ENCODE measurements at places on chromosomes 6 and 20. TPM values are rescaled to one million over a fixed set of nuclear protein-coding genes. Genes with fewer than 3 reads are reported as not detected.
A peak's percentile ranks its signal among the peaks of the same experiment; 100 is the strongest.

MAP7 gene
- total RNA-seq = 51.1 TPM

GRCh38 chr6:161066511-161066910, 74.9 kb downstream of the MAP3K4 start:
- no peaks in the 10 kb centered on the region for H3K27me3 ChIP-seq
- H3K4me3 ChIP-seq = no peak overlapping the region
- H3K27ac ChIP-seq = no peak overlapping the region
- no peaks in the 10 kb centered on the region for H3K4me1 ChIP-seq

EPHA7 gene
- 9.4 TPM for total RNA-seq

DNA sequence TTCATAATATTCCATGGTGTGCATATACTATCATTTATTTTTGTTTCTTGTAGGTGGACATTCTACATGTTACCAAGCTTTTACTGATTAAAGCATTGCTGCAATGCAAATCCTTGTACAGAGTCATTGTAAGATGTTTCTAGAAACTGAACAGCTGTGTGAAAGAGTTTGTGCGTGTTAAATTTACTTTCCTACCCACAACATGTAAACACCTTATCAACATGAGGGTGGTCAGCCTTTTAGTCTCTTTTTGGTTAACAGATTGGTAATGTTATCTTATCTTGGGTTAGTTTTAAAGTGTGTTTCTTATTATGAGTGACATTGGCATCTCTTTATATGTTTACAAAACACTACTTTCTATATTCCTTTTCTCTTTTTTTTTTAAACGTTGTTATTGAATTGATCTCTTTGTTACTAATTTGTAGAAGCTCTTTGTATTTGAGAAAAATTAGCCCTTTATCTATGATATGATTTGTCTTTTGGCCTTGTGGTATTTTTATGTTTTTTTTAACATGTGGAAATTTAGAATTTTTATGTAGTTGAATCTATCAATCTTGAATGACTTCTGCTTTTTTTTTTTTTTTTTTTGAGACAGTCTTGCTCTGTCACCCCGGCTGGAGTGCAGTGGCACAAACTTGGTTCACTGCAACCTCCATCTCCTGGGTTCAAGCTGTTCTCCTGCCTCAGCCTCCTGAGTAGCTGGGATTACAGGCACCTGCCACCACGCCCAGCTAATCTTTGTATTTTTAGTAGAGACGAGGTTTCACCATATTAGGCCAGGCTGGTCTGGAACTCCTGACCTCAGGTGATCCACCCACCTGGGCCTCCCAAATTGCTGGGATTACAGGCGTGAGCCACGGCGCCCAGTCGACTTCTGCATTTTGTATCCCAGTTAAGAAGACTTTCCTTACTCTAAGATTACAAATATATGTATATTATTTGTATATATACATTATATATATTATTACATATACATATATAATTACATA, 112.1 kb downstream of the TCP11 start:
- no peak for DNase-seq
- no peak overlapping the region for H3K27ac ChIP-seq
- no peak overlapping the region for H3K4me3 ChIP-seq
- H3K27me3 ChIP-seq = no peaks in the 10 kb centered on the region
- H3K36me3 ChIP-seq = peaks cover 2% of the 10 kb centered on the region

OPRM1 gene
- not detected for total RNA-seq

- no peaks in the 10 kb centered on the region for H3K27me3 ChIP-seq
- no peak overlapping the region for H3K27ac ChIP-seq
- peaks cover 6% of the 10 kb centered on the region for H3K36me3 ChIP-seq
Observed at GRCh38 chr20:58612121-58612691, 38.9 kb upstream of the STX16 start.

- H3K4me1 ChIP-seq = peaks cover 12% of the 10 kb centered on the region
- peaks cover 6% of the 10 kb centered on the region for H3K36me3 ChIP-seq
- H3K4me3 ChIP-seq = no peak overlapping the region
- H3K27me3 ChIP-seq = no peaks in the 10 kb centered on the region
Observed at GRCh38 chr6:3190056-3190455, 32.7 kb upstream of the TUBB2A start.

DNA sequence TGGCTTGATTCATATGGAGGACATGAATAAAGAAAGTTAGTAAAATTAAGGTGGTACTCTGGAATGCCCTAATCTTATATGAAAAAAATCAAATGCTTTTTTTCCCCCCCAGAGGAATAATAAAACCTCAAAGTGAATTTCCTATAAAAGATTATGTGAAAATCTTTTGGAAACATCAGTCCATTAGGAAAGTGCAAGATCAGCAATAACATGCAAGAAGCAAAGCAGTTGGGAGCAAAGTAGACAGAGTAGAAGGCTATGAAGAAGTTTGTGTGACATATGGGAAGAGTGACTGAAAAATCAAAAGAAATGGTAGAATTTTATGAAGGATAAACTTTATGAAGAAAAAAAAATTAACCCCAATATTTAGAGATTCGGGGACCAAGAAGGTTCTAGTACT, 998.0 kb upstream of the EPHA7 start:
- no peaks in the 10 kb centered on the region for H3K4me1 ChIP-seq
- no peaks in the 10 kb centered on the region for H3K27me3 ChIP-seq
- H3K27ac ChIP-seq = no peak overlapping the region
- DNase-seq = no peak

DNA sequence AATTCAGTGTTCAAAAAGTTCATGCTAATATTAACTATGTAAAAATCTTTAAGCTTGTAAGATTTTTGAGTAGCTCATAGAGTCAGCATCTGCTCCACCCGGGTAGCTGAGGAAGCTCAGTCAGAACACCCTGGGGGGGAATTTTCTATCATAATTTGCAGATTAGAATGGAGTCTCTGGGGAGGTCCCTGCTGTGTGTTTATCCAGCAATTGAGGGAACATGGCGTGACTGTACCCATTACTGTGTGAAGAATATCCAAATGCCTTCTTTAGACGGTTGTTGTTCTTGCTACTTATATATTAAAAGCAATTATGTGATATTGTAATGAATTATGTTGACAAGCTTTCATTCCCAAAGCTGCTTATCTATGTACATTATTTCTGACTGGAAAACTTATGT, 64.8 kb downstream of the AIG1 start:
- no peaks in the 10 kb centered on the region for H3K27me3 ChIP-seq
- DNase-seq = no peak
- no peaks in the 10 kb centered on the region for H3K4me1 ChIP-seq
- peaks cover 34% of the 10 kb centered on the region for H3K36me3 ChIP-seq
- no peak overlapping the region for H3K27ac ChIP-seq

DNA sequence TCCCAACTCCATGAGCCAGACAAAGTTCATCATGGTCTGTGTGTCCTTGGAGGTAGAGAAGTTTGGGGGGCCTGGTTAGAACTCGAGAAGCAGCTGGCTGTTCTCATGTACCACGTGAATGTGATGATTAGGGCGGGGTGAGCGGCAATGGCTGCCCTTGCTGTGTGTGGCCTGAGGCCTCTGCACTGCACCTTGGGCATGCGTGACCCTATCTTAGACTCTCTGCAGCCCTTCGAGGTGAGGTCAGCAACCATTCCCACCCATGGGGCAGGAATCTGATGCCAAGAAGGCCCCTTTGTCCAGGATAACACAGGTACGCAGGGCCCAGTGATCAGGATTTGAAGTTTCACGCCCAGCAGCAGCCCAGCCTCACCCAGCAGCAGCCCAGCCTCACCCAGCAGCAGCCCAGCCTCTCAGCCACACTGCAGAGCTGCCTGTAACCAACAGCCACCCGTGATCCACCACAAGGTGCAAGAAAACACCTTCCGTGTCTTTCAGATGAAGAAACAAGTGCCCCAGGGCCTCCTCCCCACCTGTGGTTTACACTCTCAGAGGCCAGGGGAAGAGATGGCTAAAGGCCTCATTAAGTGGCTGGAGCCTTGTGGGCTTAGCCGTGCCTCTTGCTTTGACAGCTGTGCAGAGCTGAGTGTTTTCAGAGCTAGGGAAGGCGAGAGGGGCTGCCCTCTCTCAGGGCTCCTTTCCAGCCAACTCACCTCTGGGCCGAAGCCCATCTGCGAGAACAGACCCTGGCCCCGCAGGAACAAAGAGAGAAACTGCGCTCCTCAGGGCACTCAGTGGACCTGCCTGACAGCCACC, 195.2 kb upstream of the CDH4 start:
- H3K4me1 ChIP-seq = no peaks in the 10 kb centered on the region

GRCh38 chr6:145841668-145842067, 27.1 kb upstream of the FBXO30 start:
- H3K27me3 ChIP-seq = no peaks in the 10 kb centered on the region
- no peaks in the 10 kb centered on the region for H3K36me3 ChIP-seq
- H3K27ac ChIP-seq = no peak overlapping the region

DNA sequence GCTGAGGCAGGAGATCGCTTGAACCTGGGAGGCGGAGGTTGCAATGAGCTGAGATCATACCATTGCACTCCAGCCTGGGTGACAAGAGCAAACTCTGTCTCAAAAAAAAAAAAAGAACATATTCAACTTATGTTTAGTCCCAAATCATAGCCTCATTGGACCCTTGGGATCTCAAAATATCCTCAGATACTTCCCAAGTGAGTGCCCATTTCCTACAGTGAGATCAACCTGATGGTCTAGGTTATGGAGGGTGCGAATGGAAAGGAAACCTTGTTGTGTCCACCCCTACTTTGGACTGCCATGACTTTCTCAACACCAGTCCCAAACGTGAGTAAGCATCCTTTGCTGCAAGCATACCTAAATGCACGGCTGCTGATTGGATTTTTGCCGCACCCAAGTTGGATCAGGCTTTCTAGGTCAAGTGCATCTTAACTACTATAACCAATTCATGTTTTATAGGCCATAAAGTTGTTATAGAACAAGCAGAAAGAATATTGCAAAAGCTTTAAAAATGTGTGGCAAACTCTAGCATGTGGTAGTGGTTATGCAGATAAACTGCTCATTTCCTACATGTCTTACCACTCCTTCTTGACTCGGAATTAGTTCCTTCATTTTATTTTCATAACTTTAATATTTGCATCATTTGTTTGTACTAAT, 131.2 kb downstream of the PLEKHG1 start:
- no peaks in the 10 kb centered on the region for H3K4me1 ChIP-seq
- H3K4me3 ChIP-seq = no peak overlapping the region
- no peaks in the 10 kb centered on the region for H3K36me3 ChIP-seq
- DNase-seq = no peak
- no peak overlapping the region for H3K27ac ChIP-seq

- no peak overlapping the region for H3K4me3 ChIP-seq
- H3K27ac ChIP-seq = no peak overlapping the region
- H3K36me3 ChIP-seq = no peaks in the 10 kb centered on the region
- no peak for DNase-seq
Observed at GRCh38 chr6:148296771-148297170, 45.9 kb upstream of the SASH1 start.

GRCh38 chr20:46347841-46348803, 39.8 kb upstream of the CDH22 start:
- DNase-seq = peak; percentile 83
- no peaks in the 10 kb centered on the region for H3K4me1 ChIP-seq
- peak overlapping the region; percentile 68 for H3K4me3 ChIP-seq
- H3K36me3 ChIP-seq = peaks cover 26% of the 10 kb centered on the region
- no peaks in the 10 kb centered on the region for H3K27me3 ChIP-seq

DNA sequence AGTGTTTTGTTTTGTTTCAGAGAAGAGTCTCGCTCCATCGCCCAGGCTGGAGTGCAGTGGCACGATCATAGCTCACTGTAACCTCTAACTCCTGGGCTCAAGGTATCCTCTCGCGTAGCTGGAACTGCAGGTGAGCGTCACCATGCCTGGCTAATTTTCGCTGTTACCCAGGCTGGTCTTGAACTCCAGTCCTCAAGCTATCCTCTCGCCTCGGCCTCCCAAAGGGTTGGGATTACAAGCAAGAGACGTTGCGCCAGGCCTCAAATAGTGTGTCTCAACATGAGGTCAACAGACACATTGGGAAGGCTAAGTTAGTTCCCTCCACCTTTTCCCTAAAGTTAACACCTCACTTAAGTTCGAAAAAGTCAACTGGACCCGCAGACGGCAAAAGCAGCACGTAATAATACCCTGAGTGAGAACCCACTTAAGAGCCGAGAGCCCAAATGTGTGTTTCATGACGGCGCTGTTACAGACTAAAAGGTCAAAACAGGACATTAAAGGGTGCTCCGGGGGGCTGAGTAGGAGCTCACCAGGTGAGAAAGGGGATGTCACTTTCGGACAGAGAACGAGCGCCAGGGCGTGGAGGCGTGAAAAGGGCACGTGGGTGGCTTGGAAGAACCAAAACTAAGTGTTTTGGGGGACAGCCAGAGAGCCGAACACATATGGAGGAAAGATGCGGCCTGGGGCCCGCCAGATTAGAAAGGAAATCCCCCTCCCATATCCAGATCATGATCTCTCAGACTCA, 499 bp downstream of the TTI1 start:
- H3K4me3 ChIP-seq = peak overlapping the region; percentile 97

KIF3B gene
- total RNA-seq = 28.3 TPM

DNA sequence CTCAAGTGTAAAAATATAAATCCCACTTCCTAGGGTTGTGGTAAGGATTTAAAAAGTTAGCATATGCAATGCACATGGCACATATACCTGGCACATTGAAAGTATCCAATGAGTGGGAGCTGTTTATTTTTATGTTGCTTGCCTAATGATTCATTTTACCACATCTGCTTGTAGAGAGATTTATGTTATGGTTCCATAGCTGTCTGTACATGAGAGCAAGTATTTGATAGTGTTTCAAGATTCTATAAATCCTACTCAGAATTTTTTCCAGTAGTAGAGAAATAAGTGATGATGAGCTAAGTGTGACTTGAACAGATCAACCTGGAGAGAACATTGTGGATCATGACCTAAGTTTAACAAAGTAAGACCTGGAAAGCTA, 125.3 kb upstream of the SPTLC3 start:
- H3K36me3 ChIP-seq = peaks cover 12% of the 10 kb centered on the region
- no peak overlapping the region for H3K27ac ChIP-seq
- no peak overlapping the region for H3K4me3 ChIP-seq
- DNase-seq = no peak
- no peaks in the 10 kb centered on the region for H3K27me3 ChIP-seq
- no peaks in the 10 kb centered on the region for H3K4me1 ChIP-seq

DNA sequence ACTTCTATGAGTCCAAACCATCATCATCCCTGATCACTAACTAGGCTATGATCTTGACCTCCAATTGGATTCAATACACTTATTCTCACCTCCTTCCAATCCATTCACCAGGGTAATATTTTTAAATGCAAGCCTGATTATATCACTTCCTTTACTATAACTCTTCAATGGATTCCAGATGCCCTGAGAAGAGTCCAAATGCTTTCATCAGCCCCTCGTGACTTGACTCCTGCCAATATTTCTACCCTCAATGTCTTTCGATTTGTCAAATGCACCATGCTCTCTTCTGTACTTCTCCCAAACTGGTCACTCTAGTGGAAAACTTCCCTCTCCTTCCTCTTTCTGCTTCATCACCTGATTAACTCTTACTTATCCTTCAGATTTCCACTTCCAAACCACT, 70.8 kb downstream of the CD164 start:
- H3K4me3 ChIP-seq = no peak overlapping the region
- no peak for DNase-seq
- H3K27ac ChIP-seq = no peak overlapping the region
- no peaks in the 10 kb centered on the region for H3K4me1 ChIP-seq
- no peaks in the 10 kb centered on the region for H3K36me3 ChIP-seq

DNA sequence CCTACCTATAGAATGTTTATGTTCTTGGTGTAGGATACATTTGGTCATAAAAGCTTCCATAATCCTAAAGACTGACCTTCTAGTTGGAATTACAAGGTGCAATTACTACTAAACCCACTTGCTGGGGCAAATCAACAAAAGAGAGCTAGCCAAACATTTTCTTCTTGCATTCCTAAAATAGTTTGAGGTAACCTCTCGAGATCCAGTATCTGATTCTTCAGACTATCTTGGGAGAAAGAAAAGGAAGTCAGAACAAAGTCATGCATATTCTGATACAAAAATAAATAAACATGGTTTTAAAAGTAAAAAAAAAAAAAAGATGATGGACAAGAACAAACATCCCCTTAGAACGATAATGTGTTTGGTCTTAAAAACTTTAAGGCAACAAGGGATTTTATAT, 294.2 kb upstream of the RSPO3 start:
- H3K4me1 ChIP-seq = peaks cover 5% of the 10 kb centered on the region
- DNase-seq = no peak
- H3K27ac ChIP-seq = no peak overlapping the region

NRSN1 gene
- not detected for total RNA-seq
